WERI-Rb-1 (cell line): ENCODE measurements at places on chromosomes 16 and 17.

DNA sequence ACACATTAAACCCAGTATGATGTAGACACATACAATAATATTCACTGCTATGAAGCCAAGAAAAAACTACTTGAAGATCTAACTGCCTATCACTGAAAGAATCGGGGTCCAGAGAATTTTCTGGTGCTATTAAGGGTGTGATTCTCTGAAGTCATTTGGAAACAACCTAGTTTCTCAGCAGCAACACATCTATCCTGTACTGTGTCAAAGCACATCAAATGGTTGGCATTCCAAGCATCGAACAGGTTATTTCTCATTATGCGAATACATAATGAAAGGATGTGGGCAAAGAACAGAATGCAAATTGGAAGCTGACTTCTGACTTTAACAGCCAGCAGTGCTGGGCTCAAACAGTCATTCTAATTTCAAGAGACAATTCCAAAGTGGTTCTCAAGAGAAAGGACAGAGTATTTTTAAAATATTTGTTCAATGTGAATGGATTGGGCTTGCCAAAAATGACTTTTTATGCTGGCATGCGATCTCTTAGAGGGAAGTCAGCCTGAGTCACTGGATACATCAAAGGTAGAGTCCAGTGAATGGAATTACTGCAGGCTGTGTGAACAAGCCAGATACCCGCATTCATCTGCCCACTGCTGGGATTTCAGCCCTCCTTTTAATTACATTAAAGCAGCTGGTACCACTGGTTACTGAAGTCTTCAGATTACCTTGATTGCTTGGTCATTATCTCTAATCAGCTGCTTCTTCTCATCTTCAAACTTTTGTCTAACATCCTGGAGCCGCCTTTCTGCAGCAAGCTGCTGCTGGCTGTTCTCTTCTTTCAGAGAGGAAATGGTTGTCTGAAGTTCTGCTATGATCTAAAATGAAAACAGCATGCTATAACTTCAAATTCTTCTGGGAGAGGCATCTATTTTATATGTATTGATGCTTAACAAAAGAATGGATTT lies 181.2 kb upstream of the AXIN2 start:
- no peak for DNase-seq

- DNase-seq, result no peak
Measured at GRCh38 chr17:34874478-34874877, 86.8 kb downstream of the CCT6B start.

- DNase-seq, result no peak
Measured at GRCh38 chr17:78652913-78653312, 75.7 kb upstream of the DNAH17 start.

DNA sequence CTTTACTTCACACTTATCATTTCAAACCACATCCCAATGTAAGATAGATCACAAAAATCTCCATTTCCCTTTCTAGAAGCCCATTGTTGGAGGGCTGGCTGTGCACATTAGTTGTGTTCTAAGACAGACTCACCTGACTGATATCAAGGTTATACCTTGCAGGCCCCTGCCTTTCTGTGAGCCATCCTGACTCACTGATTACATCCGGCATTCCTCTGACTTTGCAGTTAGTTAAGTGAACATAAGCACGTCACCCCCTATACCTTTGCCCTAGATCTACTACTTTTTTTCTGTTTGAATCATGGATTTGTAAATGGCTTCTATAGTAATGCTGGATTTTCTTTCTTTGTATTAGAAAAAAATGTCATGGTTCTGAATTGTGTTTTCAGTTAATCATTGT lies 78.3 kb downstream of the TANGO6 start:
- no peak for DNase-seq

DNA sequence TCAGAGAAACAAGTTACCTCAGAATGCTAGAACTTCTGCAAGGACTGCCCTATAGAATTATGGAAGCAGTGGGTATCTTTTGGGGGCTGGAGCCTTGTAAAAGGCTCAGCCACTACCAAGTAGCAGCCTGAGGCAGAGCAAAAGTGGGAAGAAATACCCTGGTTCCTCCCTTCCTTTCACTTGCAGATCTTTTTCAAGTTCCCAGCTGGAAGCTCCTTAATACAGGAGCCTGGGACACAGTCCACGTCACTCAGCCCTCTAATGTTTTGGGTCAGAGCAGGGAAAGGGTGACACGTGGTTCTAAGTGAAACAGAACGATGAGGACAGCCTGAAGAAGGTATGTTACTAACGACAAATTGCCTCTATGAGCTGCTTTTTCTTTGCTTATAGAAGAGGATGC lies 93.1 kb downstream of the CNTNAP4 start:
- DNase-seq, result no peak

GRCh38 chr16:8962393-8963009 lies 1.2 kb downstream of the USP7 start:
- no peak for DNase-seq

- peak; percentile 84 for DNase-seq
Measured at GRCh38 chr16:71367241-71367976, 8.9 kb downstream of the CALB2 start.

DNA sequence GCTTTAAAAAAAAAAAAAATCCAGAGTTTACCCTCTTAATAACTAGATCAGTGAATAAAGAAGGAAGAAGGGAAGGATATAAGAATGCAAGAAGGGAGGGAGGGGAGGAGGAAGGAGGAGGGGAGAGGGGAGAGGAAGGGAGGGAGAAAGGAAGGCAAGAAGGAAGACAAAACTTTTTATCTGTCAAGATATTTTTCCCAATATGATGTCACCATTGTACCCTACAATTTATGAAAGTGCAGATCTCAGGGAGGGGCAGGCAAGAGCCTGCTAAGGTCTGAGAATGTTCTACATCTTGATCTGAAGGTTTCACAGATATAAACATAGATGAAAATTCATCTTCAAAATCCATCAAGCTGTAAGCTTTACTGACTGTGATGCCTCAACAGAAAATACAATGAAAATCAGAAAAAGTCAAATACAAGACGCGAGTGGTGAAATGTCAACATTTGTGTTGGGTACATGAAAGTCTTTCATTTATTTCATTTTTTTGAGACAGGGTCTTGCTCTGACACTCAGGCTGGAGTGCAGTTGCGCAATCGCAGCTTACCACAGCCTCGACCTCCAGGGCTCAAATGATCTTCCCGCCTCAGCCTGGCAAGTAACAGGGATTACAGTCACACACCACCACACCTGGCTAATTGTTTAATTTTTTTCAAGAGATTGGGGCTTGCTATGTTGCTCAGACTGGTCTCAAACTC lies 57.1 kb upstream of the EMP2 start:
- DNase-seq, result no peak

GRCh38 chr16:89395150-89396142 lies 94.9 kb downstream of the ANKRD11 start:
- DNase-seq, result peak; percentile 14

DNA sequence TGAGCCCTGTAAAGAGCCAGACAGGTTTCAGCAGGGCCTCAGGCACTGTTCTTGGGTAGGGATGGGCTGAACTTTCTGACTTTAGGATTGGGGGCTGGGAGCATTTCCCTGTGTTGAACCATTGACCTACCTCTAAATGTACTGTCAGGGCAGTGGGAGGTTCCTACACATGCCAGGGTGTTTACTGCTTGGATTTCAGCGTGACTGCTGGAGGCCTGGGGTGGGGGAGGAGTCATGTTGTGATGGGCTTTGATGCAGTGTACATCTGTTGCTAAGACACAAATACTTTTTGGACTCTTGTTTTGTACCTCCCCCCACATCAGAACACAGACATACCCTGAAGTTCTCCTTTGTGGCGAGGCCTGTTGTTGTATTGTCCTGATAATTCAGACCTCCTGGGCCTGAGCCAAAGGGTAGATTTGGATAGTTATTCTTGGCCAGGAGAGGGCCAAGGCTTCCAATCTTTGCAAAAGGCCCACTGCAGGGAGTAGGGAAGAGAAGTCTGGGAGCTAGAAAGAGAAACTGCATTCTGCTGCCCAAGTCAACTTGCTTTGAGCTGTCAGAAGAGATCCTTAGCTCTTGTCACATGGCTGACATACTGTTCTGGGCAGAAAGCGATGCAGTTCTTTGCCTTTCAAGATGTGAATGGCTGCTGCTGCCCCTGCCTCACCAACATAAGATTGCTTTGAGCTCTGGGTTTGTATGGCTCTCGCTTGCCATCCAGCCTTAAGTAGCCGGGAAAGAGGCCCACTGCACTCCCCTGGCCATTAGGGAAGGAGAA lies 3.7 kb downstream of the NFE2L1 start:
- DNase-seq, result no peak

DNA sequence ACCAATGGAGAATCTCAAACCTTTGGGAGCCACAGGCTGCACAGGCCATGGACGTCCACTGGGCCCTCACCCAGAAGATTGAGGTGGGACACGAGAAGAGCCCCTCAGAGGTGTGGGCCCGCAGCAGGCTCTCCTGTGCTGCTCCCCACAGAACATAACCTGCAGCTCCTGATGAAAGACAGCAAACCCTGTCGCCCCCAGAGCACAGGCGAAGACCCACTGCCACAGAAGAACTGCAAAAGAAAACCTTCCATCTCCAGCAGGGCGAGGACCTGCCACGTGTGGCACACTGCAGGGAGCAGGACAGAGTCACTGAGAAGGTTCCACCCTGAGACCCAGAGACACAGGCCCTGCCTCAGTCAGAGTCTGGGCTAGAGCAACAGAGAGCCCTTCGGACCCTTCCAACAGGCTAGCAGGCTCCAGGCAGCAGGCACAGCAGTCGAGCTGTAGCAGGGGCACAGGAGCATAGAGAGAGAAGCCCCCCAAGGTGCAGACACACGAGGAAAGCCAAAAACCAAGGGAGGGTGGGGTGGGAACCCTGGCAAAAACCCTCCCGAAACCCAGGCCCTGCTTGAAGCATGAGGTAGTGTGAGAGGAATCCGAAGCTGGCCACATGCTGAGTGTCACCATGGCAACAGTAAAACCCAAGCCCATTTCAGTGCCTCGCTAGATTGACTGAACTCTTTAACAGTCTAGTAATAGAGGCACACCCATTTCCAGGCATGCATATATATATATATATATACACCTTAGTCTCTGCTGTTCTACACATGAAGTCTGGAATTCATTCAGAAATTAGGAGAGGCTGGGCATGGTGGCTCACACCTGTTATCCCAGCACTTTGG lies 60.0 kb upstream of the CHMP6 start:
- no peak for DNase-seq

DNA sequence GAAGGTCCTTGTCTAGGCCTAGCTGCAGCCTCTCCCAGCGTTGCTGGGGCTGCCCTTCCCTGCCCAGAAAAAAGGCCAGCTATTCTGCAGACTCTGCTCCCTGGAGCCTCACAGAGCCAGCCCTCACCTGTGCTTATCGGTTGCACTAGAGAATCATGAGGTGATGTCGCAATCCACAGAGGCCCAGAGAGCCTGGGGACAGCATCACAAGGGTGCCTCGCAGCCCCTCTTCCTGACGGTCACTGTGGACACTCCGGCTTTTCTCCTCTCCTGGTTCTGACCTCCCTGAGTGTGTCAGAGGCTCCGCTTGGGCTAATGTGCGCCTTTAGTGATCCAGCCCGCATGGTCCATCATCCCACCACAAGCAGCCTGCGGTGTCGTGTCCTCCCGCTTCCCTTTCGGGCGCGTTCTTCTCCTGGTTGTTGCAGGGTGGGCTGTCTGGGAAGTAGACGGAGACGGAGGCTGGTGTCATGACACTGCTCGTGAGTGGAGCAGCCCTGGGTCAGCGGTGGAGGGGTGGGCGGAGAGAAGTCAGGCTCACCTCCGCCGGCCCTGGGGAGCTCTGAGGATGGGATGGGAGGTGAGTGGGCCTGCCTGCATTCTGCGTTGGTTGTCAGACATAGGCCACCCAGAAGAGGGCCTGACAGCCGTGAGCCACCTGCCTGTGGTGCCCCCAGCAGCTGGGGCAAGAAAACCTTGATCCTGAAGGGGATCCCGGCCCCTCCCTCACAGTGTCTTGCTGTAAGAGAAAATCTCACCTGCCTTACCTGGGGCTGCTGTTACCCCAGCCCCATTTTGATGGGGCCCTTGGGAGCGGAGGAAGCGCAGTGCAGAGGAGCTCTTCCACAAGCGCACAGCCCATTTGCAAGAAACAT lies 165.9 kb upstream of the CHMP6 start:
- no peak for DNase-seq

DNA sequence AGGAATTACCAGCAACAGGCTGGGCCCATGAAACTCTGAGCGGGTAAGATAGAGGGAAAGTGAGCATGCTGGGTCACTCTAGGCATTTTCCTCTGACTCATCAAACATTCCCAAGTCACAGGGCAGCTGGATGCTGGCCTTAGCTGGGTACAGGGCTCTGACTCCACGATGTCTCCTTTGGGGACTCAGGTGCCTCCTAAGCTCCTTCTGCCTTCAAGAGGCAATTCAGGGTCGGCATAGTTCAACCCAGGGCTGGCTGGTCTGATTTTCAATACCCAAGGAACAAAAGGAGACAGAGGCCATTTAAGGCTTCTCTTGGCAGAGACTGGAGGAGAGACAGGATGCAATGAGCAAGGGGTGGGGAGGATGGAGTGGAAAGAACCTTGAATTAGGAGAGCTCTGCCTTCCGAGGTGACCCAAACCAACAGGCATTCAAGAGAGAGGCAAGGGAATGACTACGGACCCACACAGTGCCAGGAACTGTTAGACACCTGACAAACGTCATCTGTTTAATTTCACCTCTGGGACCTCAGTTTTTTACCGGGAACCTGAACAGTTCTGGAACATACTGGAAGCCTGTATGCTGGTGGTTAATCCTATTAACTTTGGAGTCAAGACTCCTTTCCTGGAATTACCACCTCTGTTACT lies 910 bp downstream of the WBP2 start:
- peak; percentile 76 for DNase-seq

GRCh38 chr16:51408357-51408756 lies 257.3 kb upstream of the SALL1 start:
- no peak for DNase-seq

DNA sequence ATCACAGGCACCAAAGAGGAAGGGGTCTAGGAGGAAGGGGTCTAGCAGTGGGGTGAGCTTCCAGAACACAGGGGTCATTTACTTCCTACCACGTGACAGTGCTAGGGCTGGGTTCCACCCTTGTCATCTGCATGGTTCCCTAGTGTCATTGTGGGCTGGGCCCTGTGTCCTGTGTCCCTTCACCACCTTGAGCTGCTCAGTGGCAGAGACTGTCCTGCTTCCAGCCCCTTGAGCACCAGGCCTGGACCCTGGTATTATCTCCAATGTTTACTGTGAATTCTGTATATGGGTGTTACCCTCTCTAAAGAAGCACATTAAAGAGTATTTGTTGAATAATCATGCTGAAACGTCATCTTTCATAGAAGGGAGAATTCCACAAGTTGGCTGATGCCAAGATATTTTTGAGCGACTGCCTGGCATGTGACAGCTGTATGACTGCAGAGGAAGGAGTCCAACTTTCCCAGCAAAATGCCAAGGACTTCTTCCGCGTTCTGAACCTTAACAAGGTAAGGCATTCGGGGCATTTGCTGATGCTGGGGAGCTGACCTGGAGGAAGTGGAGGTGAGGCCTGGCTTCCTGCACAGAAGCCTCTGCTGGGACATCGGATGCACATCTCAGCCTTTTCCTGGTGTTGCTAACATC lies 5.5 kb downstream of the NARF start:
- DNase-seq, result no peak

DNA sequence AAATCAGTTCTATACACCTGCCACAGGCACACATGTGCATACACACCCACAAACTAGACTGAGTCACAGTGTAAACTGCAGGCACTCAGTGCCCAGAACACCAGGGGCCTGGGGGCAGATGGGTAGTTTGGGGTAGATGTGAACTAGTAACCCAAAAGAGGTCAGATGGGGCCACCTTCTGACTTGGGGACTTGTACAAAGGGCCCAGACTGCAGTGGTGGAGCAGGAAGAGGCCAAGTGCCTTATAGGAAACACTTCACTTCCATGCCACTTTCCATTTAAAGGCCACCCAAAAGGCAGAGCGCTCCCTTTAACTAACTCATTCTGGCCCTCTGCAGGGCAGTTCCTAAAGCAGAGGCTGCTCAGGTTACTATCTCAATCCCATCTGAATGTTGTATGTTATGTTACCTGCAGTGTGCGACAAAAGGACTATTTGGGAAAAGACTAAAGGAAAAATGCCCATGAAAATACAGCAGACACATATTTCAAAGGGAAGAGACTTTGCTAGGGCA lies 27.8 kb upstream of the ERN1 start:
- DNase-seq, result no peak
